Activated naive CD8-positive, alpha-beta T cell treated with anti-CD3 and anti-CD28 coated beads, Interleukin-2, amount 10 ng/mL, durations not matched to agents 7 days and 5 days (primary cell): ENCODE measurements at places on chromosomes 11 and 22.

DNA sequence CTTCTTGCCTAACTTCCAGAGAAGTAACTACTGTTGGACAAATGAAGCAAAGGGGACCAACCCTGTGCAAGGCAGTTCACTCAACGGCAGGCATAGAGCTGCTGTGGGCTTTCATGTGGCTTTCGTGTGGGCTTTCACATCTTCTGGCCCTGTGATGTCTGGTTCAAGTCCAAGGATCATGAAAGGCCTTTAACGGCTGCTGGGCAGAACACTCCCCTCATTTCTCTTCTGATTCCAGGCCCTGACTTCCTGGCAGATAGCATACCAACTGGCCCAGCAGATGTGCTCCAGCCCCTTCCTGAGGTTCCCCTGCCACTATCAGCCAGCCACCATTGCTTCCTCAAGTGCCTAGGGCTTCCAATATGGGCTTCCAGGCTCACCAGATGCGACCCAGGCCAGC lies 28.7 kb upstream of the CTR9 start:
- H3K27ac ChIP-seq: no peak overlapping the region
- DNase-seq: no peak
- peaks cover 14% of the 10 kb centered on the region for H3K4me1 ChIP-seq
- no peaks in the 10 kb centered on the region for H3K36me3 ChIP-seq
- no peak overlapping the region for H3K4me3 ChIP-seq
- peaks cover 28% of the 10 kb centered on the region for H3K27me3 ChIP-seq

DNA sequence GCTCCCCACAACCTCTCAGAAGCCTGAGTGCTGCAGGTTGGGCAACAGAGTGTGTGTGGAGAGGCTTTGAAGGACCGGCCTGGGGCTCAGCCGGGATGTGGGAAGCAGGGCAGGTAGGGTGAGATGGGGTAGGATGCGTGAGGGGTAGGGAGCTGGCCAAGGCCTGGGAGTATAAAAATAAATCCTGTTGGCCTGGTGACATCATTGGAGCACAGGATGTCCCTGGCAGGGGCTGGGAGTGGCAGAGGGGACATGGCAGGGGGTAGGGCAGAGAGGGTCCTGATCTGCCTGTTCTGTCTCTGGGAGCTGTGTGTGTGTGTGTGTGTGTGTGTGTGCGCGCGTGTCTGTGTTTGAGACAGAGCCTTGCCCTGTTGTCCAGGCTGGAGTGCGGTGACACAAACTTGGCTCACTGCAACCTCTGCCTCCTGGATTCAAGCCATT lies 28.6 kb downstream of the TEF start:
- no peak overlapping the region for H3K4me3 ChIP-seq
- H3K27me3 ChIP-seq: no peaks in the 10 kb centered on the region
- DNase-seq: no peak
- no peaks in the 10 kb centered on the region for H3K36me3 ChIP-seq
- H3K27ac ChIP-seq: peak overlapping the region; percentile 66
- peaks cover 24% of the 10 kb centered on the region for H3K4me1 ChIP-seq

GRCh38 chr11:1341928-1342524 lies 32.6 kb upstream of the TOLLIP start:
- peaks cover 13% of the 10 kb centered on the region for H3K4me1 ChIP-seq
- no peak overlapping the region for H3K4me3 ChIP-seq
- no peaks in the 10 kb centered on the region for H3K36me3 ChIP-seq

DNA sequence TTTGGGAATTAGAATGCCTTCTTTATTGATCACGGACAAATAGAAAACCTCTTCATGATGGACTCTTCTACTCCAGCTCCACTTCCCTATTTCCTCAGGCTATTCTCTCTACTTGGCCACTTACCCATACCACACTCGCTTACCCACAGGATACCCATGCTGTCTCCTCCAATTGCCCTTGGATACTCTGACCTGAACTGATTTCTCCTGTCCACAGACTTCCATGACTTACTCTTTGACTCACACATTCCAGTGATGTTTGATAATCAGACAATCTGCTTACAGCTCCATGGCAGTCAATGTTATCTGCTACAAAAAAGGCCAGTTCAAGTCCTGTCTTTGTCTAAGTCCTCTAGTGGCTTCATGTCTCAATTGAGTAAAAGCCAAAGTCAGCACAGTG lies 292.0 kb upstream of the CTSC start:
- no peaks in the 10 kb centered on the region for H3K36me3 ChIP-seq
- no peak for DNase-seq
- H3K27ac ChIP-seq: no peak overlapping the region

GRCh38 chr22:27269751-27270543 lies 531.6 kb downstream of the MN1 start:
- H3K4me1 ChIP-seq: no peaks in the 10 kb centered on the region
- H3K27ac ChIP-seq: no peak overlapping the region
- no peak overlapping the region for H3K4me3 ChIP-seq
- peaks cover 5% of the 10 kb centered on the region for H3K27me3 ChIP-seq

DNA sequence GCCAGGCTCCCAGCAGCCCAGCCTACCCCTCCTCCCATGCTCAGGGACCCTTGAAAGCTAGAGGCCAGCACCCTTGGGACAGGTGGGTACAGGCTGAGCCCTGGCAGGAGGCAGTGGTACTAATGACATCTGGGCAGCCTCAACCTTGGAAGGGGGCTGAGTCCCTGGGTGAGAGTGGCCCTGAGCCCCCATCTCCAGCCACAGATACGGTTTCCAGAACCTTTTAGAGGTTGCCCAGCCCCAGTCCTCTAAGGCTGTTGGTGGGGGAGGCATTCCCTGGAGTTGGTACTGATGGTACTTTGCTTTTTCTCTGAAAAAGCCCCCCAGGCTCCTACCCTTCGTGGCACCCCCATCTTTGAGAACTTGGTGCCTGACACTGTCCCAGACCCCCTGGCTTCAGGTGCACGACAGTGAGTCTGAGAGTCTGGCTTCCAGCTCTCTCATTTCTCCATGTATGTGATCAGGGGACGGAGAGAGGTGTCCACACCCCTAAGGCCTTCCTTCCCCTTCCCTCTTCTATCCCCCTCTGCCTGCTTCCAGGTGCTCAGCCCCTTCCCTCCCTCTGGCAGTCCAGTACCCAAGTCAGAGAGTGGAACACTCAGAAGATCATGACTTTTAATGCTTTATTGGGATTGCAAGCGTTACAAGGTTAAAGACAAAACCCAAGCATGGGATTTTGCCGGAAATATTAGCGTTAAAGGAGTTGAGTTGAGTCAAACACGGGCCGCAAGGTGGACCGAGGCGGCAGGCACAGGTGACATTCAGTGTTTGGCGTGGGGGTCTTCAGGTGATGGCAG lies 10.5 kb downstream of the IGF2 start:
- peaks cover 18% of the 10 kb centered on the region for H3K27me3 ChIP-seq
- no peak overlapping the region for H3K4me3 ChIP-seq
- DNase-seq: no peak
- no peak overlapping the region for H3K27ac ChIP-seq
- H3K4me1 ChIP-seq: no peaks in the 10 kb centered on the region

DNA sequence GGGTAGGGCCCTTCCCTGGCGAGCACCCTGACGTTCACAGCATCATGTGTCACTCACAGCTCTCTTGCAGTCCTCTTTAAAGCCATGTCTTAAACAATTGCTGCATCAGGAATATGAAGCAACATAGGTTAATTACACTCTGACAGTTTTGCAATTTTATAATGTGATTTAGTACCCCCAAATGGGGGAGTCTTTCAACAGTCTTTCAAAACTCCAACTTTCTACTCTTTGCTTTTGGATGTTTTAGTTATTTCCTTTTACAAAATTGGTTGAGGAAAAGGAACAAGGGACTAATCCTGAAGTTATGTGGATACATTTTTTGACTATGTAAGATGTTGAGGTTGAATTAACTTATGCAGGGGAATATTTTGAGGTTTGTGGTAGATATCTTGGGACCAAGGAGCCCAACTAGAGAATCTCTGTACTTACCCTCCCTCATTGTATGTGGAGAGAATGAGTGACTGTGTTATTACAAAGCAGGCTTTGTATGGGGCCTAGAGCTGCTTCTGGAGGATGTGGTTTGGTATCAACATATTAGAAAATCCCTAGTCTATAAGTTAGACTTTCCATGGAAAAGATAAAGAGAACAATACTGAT lies at the start of gene MMP8:
Gene MMP8, minus strand, starts transcription at position 51 of the 597 bp plus-strand sequence. CDS start 99 bp downstream, outside the sequence.
- no peaks in the 10 kb centered on the region for H3K4me1 ChIP-seq
- DNase-seq: no peak
- H3K4me3 ChIP-seq: no peak within 1 kb of the TSS
- no peaks in the 10 kb centered on the region for H3K36me3 ChIP-seq
- peaks cover 9% of the 10 kb centered on the region for H3K27me3 ChIP-seq

DNA sequence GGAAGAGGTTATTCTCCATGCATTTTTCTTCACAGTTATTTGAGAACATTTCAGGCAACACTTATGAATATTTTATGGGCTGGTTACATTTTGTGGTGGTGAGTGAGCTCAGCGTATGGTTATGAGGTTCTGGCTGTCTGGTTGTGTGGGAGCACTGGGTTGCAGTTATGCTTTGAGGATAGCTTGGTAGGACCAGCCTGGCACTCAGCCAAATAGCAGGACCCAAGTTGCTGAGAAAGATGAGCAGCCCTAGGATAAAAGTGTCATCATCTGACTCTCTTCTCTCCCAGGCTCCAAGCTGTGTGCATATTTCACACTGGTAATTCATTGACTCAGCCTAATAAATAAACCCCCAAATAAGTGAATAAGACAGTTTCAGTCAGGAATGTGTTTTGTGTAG lies 8.1 kb upstream of the SRSF8 start:
- H3K4me1 ChIP-seq: no peaks in the 10 kb centered on the region
- H3K27me3 ChIP-seq: peaks cover 41% of the 10 kb centered on the region
- DNase-seq: no peak
- H3K27ac ChIP-seq: no peak overlapping the region

GRCh38 chr11:46846510-46846830 lies 390 bp upstream of the CKAP5 start:
- H3K4me3 ChIP-seq: peak overlapping the region; percentile 94
- H3K27ac ChIP-seq: peak overlapping the region; percentile 96
- DNase-seq: no peak

GRCh38 chr11:100830978-100831732 lies 144.1 kb downstream of the ARHGAP42 start:
- no peaks in the 10 kb centered on the region for H3K36me3 ChIP-seq
- H3K4me3 ChIP-seq: no peak overlapping the region
- no peak overlapping the region for H3K27ac ChIP-seq
- H3K27me3 ChIP-seq: no peaks in the 10 kb centered on the region
- no peak for DNase-seq

- peaks cover 10% of the 10 kb centered on the region for H3K36me3 ChIP-seq
- no peaks in the 10 kb centered on the region for H3K27me3 ChIP-seq
- H3K4me3 ChIP-seq: no peak overlapping the region
Measured at GRCh38 chr11:18313965-18314763, 7.8 kb downstream of the HPS5 start.

- no peak overlapping the region for H3K4me3 ChIP-seq
- peaks cover 16% of the 10 kb centered on the region for H3K36me3 ChIP-seq
- no peak overlapping the region for H3K27ac ChIP-seq
- H3K4me1 ChIP-seq: peaks cover 23% of the 10 kb centered on the region
- DNase-seq: no peak
- peaks cover 25% of the 10 kb centered on the region for H3K27me3 ChIP-seq
Measured at GRCh38 chr11:118605116-118605867, 2.1 kb upstream of the PHLDB1 start.

- peaks cover 16% of the 10 kb centered on the region for H3K4me1 ChIP-seq
- DNase-seq: no peak
- H3K27ac ChIP-seq: no peak overlapping the region
- H3K36me3 ChIP-seq: no peaks in the 10 kb centered on the region
- no peaks in the 10 kb centered on the region for H3K27me3 ChIP-seq
Measured at GRCh38 chr11:57874981-57875380, 113.4 kb downstream of the CTNND1 start.

DNA sequence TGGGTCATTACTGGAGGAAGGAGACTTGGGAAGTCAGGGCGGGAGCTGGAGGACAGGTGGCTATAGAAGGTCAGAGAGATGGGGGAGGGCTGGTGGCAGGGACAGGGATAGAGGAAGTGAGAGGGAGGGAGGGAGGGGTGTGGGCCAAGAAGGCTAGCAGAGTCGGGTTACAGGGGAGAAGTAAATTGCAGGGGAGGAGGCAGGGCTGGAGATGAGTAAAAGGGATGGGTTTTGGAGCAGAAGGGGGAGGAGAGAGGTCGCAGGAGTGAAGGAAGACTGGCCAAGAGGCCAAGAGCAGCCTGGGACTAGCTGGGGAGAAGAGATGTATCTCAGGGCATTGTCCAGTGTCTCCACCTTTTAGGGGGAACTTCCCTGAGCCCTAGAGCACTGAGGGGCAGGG lies 33.0 kb downstream of the LRRC10B start:
- no peak overlapping the region for H3K27ac ChIP-seq
- H3K27me3 ChIP-seq: peaks cover 13% of the 10 kb centered on the region
- no peak overlapping the region for H3K4me3 ChIP-seq
- peaks cover 1% of the 10 kb centered on the region for H3K4me1 ChIP-seq
- DNase-seq: no peak

DNA sequence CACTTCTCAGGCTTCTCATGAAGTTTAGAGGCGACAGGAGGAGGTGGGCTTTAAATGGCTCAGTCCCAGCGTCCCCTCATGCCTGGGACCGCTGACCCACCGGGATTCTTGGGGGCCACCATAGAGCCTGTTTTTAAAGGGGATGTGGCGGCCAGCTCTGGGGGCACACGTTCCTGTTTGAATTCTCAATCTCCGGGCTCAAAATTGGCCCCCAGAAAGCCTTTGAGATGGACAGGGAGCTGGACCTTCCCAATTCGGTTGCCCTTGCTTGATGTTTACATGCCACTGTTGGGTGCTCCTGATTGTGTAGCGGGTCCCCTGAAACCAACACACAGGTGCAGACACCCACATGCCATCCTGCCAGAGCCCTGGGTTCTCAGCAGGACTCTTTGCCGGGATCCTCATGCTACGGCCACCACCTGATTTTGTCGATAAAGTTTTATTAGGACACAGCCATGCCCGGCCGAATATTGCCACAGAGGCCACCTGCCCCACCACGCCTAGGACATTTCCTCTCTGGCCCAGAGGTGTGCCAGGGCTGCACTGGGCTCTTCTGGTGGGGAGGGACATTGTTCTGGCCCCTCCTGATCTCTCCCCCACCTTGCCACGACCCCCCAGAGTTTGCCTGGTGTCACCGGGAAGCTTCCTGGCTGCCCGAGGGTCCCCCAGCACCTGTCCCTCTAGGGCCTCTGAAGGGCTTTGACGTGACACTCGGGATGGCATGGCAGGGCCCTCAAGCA lies 71.6 kb downstream of the KCNQ1 start:
- H3K36me3 ChIP-seq: no peaks in the 10 kb centered on the region
- no peak overlapping the region for H3K27ac ChIP-seq

- peaks cover 14% of the 10 kb centered on the region for H3K36me3 ChIP-seq
- H3K4me1 ChIP-seq: peaks cover 34% of the 10 kb centered on the region
- H3K4me3 ChIP-seq: peak overlapping the region; percentile 98
- H3K27ac ChIP-seq: peak overlapping the region; percentile 95
- no peak for DNase-seq
Measured at GRCh38 chr22:19853879-19854777, 546 bp downstream of the GNB1L start.

DNA sequence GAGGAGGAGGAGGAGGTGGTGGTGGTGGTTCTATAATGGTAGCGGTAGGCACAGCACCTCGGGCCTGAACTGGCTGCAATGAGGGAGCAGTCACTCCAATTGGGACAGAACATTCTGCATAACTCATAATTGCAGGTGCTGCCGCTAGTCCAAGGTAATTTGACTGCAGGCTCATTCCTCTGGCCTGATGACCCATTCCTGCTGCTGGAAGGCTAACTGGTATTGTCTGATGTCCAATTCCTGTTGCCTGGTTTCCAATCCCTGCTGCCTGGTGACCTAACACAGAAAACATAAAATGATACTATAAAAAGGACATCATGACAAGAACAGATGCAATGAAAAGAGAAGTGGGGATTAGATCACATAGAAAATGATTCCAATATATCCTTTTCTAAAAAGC lies 7.9 kb upstream of the AGBL2 start:
- H3K27me3 ChIP-seq: no peaks in the 10 kb centered on the region
- H3K4me3 ChIP-seq: no peak overlapping the region
- H3K36me3 ChIP-seq: peaks cover 29% of the 10 kb centered on the region
- DNase-seq: no peak
- no peak overlapping the region for H3K27ac ChIP-seq
- H3K4me1 ChIP-seq: peaks cover 3% of the 10 kb centered on the region
